ENCODE measurements at places on chromosomes 5 and 9.

- no peak for DNase-seq
These were observed 127.8 kb upstream of the DHFR start for GRCh38 chr5:80782626-80783025.

DNA sequence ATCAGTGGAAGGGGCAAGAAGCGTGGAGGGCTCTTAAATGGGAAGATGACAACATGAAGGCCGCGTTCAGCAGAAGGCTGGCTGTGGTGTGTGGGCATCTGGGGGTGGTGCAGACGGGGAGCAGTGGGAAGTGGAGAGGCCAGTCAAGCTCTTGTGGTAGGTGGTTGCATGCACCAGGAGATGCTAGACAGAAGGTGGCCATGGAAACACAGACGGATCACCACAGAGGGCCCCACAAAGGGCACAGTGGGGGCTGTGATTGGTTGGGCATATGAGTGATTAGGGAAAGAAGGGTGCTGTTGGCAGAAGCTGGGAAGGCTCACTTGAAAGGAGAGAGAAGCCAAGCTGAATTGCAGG lies 14.7 kb downstream of the MTMR12 start:
- no peak for DNase-seq

DNA sequence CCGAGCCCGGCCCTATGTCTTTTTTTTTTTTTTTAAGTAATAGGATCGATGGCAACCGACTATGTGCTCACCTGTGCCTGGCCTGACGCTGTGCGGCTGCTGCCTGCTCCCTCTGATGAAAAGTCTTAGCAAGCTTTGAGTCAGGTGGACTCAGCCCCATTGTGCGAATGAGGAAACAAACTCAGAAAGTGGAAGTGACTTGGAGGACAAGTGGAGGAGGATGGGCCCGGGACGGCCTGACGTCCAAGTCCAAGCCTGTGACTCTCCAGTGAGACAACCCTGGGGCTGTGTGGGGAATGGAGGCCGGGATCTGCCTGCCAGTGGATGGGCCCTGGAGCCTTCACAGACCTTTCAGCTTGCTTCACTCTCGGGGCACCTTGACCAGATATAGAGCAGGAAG lies 57.9 kb downstream of the EXD3 start:
- DNase-seq = no peak

DNA sequence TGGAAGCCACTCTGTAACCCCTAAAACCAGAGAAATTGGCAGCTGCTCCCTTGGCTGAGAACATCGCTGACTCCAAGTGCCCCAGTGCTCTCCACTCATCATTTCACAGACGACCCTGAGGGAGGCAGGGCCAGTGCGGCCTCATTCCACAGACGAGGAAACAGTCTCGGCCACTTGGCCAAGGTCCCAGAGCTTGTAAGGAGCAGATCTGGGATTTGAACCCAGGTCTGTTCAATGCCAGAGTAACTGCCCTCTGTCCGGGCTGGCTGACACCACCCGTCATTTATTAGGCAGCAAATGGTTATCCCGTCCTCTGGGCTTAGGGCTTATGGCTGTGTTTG lies 19.9 kb upstream of the IER5L start:
- no peak for DNase-seq

DNA sequence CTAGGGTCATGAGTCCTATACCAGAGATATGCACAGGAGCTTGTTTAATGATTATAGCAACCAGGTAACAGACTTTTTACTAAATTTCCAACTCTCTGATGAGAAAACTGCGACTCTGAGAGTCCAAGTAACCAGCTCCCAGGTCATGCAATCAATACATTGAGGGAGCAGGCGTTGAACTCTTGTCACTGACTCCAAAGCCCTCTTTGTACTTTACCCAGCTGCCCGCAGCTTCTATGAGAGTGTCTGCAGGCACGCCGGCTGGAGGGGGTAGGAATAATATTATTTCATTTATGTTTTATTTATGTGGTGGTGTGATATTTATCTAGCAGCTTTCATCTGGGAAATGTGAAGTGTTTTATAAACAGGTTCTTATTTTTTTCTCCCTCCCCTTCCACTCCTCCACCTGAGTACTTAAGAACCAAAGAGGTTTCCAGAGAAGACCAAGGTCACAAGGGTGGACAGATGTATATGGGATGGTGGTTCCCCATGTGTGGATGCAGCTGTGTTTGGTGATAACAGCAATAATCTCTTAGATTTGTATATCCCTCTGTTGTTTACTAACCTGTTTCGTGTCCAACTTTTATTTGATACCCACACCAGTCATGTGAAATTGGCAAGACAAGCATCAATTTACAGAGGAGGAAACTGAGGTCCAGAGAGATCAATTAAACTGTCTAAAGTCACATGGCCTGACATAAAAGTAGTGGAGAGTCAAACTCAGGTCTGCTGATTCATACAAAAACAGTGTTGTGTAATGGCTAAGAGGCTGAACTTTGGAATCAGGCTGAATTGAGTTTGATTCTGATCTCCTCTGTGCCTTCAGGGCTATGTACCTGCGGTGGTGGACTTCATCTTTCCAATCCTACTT lies 140.2 kb upstream of the TRIM32 start:
- no peak for DNase-seq

DNA sequence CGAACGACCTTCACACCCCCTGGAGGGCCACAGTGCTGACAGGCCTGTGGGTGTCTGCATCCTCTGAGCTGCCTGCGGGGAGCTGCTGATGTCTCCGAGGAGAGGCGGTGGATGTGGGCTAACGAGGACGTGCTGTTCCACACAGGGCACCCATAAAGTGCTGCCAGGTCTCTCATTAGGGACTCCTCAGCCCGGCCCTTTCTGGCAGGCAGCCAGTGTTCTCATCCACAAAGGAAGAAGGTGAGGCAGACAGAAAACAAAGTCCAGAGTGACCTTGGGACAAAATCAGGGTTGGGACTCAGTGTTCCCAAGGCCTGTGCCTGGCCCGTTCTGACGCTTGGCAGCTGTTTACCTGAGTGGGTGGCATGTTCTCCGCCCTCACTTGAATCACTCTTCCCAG lies 29.3 kb downstream of the CARTPT start:
- no peak for DNase-seq

GRCh38 chr5:32193591-32193990 lies 19.5 kb upstream of the GOLPH3 start:
- DNase-seq = peak; percentile 94

GRCh38 chr5:139022528-139022927 lies 147.4 kb upstream of the LRRTM2 start:
- no peak for DNase-seq

GRCh38 chr9:133967024-133967741 lies 24.9 kb downstream of the VAV2 start:
- DNase-seq = peak; percentile 1

GRCh38 chr5:146789712-146790653 lies 88.6 kb downstream of the PPP2R2B start:
- no peak for DNase-seq

GRCh38 chr5:171848911-171849520 lies 63.4 kb downstream of the SMIM23 start:
- DNase-seq = no peak

- DNase-seq = no peak
These were observed 166.3 kb downstream of the MPDZ start for GRCh38 chr9:13113216-13113615.
